ENCODE measurements at places on chromosomes 5 and 9.
A peak's percentile ranks its signal among the peaks of the same experiment; 100 is the strongest.

DNA sequence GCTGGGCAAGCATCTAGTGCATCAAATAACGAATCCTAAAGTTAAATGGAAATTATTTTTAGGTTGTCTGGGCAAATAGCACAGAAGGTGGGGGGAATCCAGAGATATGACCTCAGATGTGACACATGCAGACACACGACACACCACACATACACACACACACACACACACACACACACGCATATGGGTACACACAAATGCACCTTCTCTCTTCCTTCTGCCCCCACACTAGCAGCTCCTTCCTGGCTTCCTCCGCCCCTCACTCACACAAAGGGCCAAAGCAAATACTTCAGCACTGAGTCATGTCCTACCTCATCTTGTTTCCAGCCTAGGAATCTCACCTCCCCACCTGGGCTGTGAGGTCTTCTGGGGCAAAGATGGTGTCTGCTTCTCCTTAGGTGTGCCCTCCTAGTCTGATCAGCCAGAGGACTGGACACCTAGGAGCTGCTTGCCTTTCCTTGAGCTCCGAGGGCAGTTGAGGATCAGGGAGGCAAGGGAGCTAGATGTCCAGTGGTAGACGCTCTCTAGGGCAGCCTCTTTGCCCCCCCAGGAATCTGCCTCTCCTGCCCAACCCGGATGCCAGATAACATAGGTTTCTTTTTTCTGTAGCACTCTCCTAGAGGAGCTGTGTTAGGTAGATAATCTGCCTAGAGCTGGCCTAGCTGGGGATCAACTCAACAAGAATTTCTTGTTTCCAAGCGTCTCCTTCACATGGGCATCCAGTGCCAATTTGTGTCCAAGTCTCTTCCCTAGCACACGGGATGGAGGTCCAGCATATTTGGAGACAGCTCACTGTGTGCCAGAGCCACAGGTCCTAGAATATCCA is 14.3 kb upstream of the JADE2 start:
- DNase-seq: peak; percentile 32

DNA sequence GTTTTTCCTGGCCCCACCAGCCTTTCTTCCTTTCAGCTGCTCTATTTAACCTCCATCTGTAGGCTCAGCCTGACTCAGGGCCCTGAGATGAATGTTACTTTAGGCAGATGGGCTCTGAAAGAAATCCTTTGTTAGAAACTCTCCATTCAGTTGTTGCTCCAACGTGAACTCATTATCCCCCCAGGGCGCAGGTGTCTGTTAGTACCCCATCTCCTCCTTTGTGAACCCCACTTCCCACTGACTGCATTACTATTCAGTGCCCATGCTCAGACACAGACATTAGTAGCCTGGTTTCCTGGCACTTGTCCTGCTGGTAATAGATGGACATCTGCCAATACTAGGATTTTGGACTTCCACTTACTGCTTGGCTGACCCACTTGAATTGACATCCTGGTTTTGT is 1271.6 kb downstream of the PTPRD start:
- no peak for DNase-seq

DNA sequence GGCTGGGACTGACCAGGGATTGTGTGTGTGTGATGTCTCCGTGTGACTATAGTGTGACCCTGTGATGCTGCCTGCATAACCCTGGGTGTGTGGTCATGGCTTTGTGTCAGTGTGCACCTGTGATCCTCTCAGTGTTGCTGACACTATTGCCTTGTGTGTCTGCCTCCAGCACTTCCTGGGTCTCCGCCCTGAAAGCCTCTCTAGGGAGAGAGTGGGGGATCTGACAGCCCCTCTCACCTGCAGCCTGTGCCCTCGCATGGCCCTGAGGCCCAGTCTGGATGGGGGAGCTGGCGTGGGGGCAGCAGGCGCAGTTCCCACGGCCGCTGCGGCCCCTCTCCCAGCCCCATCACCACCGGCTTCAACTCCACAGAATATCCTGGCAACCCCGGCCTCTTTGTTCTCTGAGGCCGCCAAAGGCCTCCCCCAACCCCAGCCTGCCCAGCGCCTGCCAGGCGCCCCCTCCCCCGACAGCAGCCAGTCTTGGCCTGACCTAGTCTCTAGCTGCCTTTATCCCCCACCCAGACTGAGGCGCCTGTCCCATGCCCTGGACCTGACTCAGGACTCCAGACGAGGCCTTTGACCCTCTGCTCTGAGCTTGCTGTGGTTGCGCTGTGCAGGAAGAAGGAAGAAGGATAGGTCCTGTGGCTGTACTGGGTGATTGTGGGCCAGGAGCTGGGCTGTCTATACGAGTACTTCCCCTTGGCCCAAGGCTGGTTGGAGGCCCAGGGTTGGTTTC is 38.7 kb downstream of the CXXC5 start:
- DNase-seq: no peak

- peak; percentile 45 for DNase-seq
Measured at GRCh38 chr9:88387552-88388202, 567 bp upstream of the SPIN1 start.

DNA sequence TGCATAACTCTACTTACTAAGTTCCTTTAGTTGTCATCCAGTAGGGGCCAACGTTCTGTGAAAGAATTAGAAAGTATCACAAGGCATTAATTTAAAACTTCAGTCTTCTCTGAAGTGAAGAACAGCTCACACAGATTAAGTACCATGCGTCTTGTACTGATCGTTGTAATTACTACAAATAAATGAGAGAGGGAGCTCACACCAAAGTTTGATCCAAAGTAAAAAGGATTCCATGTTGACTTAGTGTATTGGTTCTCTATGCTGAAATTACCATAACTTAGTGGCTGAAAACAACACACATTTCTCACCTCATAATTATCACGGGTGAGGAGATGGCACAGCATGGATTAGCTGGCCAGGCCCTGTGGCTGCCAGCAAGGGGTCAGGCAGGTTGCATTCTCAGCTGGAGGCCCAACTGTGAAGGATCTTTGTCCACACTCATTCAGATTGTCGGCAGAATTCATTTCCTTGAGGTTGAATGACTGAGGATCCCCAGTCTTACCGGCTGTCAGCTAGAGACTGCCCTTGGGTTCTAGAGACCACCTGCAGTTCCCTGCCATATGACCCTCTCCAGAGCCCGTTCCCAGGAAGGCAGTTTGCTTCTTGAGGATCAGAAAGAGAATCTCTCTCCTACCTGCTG is 169.1 kb downstream of the YTHDC2 start:
- DNase-seq: peak; percentile 16

DNA sequence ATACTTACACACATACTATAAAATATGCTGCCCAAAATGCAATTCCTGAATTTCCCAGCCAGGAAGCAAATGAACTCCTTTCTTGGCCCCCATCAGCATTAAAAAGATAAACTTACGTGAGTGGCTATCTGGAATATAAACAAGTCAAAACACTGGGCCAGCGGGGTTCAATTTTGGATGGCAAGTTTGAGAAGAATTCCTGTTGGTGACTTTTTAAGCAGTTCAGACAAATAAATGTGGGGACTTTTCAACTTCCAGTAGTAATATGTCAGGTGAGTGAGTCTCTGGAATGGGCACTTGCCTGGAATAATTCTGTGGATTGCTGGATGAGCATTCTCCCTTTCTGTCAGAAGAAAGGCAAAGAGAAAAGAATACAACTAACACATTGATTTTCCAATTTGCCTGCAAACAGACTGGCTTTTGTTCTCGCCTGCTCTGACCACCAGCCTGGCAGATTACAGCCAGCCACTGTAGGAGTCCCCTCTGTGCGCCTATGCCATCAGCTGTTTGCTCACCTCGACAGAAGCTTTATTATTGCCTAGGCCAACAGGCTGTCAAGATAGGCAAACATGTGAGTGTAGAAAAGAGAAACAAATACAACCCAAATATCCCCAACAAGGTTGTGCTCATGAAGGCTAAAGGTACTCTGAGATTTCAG is 78.6 kb downstream of the MRPS27 start:
- DNase-seq: no peak

GRCh38 chr5:177599731-177600507 is at the start of gene B4GALT7:
Gene B4GALT7 (plus strand): TSS chr5:177600132. CDS start chr5:177600211, 79 bp downstream.
- peak; percentile 80 for DNase-seq

DNA sequence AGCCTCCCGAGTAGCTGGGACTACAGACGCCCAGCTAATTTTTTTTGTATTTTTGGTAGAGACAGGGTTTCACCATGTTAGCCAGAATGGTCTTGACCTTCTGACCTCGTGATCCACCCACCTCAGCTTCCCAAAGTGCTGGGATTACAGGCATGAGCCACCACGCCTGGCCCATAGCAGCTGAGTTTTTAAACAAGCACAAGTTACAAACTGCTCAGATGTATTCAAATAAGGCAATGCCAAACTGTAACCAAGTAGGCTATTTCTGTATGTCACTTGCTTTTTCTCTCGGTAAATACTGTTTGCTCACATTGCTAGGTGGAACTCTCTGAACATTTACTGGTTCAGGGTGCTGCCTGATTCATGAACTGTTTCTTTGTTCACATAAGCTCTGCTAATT is 799.3 kb upstream of the NUDT12 start:
- no peak for DNase-seq

DNA sequence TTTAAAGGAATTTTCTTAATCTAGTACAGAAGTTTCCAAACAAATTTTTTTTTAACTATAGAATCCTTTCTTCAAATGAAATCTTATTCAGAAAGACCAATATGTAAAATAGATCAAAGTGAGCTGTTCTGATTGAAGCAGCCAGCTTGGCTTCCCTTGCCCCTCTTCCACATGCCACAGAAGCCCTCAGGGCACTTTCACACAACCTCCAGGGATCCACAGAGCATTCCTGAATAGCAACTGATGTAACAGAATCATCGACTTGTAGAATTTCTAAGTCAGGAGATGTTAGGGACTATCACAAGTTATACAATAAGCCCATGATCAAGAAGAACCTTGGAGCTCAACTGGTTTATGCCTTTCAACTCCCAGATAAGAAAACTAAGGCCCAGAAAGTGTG is 427.8 kb upstream of the C9orf72 start:
- no peak for DNase-seq

GRCh38 chr9:132739710-132740310 is 69.5 kb downstream of the GTF3C4 start:
- DNase-seq: no peak

DNA sequence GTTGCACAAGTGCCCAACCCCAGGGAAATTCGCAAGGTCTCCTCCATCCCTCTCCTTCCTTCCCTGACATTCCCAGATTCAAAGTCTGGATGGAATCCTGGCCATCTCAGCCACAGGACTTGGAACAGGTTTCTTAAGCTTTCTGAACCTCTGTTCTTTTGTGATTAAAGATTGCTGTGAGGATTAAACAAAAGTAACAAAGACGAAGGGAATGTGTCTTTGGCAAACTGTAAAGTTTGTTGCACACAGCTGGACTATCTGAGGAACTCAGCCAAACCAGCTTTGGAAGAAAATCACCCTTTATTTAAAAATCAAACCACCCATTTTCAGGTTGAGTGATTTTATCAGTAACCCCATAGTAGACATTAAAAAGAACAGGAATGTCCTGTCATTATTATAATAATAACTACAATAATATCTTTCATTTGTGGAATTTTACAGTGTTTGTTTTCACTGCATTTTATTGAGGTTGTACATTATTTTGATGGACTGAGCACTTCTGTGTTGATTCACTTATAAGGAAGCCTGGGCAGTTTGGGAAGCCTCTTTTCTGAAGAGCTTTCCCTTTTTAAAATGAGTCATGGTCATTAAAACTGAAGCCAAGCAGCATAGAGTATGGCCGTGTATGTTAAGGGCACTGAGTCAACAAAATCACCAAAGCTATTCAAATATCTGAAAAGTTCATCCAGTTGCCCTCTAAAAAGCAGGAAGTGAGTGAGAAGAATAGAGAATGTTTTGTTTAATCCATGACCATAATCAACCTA is 310.2 kb downstream of the AGTPBP1 start:
- DNase-seq: peak; percentile 65

Measured in fibroblast of skin of back (primary cell).